ENCODE measurements at places on chromosomes 4 and X.

- DNase-seq, result peak; percentile 90
Observed at GRCh38 chr4:89539374-89539773, 231.8 kb upstream of the GPRIN3 start.

DNA sequence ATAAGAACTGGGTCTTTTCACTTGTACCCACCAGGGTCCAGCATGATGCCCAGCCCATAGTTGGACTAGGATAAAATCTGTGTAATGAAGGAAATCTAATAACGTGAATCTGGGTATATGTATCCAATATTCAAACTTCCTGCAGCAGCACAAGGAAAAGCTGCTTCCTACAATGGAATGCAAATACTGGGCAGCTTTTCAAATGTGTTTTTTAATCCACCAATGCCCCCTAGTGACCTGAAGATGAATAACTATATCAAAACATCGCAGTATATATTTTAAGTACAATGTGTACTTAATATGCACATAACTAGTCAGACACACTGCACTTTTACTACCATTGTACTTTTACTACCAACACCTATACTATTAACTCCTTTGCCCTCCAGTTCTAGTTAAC, 5.3 kb downstream of the APOO start:
- DNase-seq, result no peak

GRCh38 chr4:143337600-143338287, 1.1 kb downstream of the GAB1 start:
- DNase-seq, result no peak

DNA sequence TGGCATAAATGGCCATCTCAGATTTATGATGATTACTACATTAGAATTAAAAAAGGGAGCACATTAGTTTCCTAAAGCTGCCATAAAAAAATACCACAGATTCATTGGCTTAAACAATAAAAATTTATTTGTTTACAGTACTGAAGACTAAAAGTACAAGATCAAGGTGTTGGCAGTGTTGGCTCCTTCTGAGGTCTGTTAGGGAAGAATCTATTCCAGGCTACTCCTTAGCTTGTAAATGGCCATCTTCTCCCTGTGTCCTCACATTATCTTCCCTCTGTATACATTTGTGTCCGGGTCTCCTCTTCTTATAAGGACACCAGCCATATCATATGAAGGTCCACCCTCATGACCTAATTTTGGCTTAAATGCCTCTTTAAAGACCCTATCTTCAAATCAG, 341.0 kb downstream of the SLC7A11 start:
- no peak for DNase-seq

DNA sequence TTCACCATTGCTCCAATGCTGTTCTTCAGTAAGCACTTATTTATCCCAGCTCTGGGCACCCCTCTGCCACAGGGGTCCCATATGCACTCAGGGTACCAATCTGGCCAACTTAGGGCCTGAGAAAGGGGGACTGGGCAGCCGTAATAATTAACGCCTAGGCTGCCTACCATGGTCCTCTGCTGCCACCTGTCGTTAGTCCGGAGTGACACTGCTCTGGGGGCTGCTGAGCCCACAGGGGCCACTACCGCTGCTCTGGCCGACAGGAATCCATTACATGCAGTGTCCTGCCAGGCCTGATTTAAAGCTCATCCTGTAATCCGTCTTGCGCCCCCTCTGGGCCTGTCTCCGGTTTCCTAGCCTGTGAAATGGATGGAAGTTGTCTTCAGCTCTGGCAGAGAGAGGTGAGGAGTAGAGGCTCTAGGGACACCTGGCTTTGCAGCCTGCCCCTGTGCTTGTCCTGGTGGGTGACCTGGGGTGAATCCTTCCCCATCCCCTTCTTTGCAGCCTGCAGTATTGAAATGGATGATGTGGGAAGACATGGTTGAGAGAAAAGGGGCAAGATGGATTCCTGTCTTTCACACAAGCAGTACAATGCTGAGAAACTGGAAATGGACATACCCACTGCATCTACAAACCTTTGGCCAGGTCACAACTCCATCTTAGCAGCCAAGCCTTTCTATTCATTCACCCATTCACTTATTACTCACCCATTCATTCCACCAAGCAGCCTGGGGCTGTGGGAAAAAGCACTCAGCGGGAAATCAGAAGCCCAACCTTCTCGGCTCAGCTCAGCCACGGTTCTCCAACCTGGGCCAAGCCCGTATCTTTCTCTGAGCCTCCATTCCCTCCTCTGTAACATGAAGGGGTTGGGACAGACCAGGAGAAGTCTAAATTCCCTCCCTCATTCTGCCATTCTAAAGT, 116.3 kb upstream of the NALF2 start:
- DNase-seq, result no peak

GRCh38 chr4:148300877-148301276, 141.3 kb downstream of the NR3C2 start:
- DNase-seq, result no peak

DNA sequence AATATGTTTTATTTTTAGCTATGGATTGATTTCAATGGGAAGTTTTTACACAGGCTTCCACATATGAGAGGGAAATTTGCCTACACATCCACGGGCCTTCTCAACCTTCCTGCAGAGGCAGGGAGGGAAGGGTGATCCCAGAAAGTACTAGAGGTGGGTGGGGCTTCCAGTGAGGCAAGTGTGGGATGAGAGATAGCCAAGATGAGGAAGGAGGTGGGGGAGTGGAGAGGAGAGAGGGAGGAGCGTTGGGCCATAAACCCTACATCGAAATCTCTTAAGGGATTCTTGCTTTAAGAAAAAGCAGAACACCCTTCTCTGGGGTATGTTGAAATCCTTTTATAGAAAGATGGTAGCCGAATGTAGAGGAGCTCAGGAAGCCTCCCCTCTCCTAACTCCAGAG, 19.0 kb downstream of the NKX6-1 start:
- DNase-seq, result no peak

DNA sequence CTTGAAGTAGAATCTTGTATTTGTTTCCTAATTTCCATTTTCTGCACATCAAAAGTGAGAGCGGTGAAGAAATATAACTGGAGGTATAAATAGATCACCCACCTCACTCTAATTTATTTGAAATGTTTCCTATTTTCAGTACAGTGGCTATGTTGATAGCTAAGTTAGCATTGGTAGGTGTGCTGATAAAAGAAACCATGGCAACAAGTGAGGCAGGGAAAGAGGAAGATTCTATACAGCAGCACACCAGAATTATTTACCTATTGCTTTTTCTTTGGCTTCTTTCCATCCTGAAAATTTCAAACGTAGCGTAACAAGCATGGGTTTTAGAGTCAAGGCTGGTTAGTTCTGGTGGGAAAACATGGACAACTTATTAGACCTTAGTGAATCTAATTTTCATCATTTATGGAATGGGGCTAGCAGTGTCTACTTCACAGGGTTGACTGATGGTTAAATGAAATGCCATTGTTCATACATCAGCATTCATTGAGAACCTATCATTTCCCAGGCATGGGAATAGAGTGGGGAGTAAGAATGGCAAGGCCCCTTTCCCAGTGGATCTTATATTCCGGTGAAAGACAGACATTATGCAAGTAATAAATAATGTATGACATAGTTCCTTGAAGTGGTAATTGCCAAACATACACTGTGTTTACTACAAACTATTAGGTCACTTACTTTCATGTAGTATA, 30.6 kb upstream of the CTSO start:
- DNase-seq, result no peak

GRCh38 chrX:21911481-21911880, 29.0 kb upstream of the SMS start:
- no peak for DNase-seq

DNA sequence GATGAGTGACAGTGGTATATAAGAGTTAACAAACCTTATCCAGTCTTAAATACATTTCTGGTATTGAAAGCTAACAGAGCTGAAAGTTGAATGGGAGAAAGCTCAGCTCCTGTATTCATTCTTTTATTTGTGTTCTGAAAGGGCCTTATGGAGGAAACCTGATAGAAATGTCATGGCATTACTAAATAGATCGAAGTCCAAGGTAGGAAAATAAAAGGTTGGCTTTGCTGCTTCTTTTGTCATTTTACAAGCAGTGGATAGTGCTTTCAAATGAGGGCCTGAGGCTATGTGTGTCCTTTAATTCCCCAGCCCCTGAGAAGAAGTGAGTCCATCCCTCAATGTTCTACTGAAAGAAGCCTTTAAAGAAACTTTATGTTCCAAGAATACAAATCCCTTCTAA, 974.3 kb upstream of the INTU start:
- no peak for DNase-seq

DNA sequence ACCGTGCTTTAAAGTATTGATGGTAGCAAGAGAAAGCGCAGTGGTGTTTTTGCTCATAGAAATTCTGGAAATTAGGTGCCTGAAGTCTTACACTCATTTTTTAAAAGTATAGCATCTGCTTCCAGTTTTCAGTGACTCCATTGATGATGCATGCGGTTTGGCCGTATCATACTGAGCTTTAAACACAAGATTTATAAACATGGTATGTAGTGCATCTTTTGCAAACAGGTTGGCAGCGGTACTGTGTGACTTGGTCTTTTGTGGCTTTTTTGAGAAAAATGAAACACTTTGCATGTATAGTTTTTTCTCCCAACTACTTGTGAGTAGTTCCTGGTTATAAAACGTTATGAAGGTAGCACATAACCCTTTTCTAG, 2.0 kb downstream of the DDX3X start:
- DNase-seq, result no peak

DNA sequence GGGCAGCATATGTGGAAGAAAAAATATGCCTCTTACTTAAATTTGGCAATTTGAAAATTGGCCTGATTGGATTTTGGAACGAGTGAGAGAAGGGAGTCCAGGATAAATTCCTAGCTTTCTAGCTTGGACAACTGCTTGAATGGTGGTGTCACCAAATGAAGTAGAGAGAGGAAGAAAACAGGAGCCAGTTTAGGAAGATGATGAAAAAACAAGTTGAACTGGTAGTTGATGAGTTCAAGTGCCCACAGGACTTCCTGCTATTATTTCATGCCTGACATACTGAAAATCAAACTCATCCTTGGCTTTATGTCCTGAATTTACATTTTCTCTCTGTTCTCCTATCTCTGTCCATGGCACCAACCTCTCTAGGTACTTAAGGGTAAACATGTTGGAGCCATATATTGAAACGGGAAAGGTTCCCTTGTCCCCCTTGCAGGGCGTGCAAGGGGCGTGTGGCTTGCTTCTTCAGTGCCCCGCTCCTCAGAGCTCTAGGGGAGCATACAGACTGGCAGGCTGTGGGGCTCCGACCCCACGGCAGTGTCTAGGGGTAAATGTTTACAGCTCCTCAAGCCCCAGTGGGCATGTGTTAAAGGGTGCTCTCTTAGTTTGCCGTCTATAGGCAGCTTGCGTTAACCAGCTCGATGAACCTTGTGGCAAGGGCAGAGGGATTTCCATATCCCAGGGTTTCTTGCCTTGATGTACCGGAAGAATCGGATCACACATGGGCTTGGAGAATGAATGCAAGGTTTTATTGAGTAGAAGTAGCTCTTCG, 250.7 kb upstream of the PGRMC2 start:
- DNase-seq, result no peak

DNA sequence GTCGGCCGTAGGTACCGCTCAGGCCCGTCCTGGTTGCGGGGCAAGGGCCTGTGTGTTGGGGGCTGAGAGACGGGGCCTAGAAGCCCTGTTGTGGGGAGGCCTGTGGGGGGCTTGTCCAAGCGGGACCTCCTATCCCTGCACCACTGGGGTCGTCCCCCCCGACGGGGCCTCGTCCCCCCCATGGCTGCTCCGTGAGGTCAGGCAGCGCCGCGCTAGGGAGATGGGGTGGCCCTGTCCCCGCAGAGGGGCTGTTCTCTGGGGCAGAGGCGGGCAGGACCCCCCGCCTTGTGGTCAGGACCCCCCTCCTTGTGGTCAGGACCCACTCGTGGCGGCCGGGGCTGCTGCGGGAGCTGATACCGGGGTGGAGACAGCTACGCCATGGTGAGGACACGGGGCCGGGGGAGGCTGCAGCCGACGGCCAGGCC, 12.1 kb upstream of the GTPBP6 start:
- DNase-seq, result no peak
